ENCODE measurements at places on chromosomes 1 and 21.

DNA sequence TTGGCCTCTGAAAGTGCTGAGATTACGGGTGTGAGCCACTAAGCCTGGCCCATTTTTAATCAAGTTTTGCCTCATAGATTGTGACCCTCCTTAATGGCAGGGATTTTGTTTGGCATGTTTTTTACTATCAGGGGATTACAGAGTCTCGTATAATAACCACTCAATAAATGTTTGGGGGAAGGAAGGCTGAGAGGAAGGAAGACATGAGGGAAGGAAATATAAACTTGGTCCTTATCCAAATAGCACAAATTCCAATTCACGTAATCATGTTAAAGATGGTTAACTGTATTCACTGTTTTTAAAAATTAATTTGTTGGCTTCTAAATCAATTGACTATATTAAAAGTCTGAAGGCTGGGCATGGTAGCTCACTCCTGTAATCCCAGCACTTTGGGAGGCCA lies 30.9 kb upstream of the SERTAD4 start:
- DNase-seq: no peak

DNA sequence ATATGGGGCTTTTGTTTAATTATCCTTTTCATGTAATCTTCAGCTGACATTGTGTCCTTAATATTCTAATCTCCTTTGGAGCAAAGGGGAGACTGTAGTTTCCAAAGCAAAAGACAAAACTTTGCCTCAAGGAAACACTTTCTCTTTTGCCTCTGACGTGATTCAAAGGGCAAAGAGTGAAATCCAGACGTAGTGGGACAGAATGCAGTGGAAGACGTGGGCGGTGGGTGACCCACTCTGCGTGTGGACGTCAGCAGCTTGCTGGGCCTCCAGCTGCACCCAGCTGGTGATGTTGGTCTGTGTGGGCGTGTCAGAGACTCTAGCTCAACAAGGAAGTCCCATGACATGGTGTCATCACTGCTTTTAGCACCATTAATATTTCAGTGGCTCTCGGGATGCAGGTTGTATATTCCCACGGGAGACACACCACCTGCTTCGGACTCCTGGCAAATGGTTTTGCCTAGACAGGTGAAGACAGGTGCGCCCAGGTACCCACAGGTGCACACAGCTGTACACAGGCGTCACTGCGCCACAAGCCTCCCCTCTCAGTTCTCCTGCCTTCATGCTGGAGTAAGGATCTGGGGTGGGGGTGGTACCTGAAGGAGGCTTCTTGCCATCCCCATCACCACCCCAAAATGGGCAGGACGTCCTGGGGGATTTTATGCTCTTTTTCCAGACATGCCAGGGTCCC lies 292.1 kb upstream of the VAMP3 start:
- no peak for DNase-seq

DNA sequence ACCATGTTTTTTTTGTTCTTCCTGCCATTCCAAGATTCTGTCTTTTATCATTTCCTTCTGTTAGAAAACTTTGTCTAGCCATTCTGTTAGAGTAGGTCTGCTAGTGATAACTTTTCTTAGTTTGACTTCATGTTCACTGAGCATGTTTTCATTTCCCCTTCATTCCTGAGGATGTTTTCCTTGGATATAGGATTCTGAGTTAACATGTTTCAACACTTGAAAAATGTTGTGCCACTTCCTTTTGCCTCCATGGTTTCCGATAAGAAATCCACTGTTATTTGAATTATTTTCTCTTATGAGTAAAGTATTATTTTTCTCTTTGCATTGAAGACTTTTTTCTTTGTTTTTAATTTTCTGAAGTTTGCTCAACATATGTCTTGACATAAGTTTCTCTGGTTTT lies 66.7 kb downstream of the ATP1A1 start:
- no peak for DNase-seq

GRCh38 chr1:6106321-6106731 lies 60.6 kb downstream of the KCNAB2 start:
- DNase-seq: no peak

GRCh38 chr1:223378754-223379153 lies 14.5 kb upstream of the CCDC185 start:
- no peak for DNase-seq

DNA sequence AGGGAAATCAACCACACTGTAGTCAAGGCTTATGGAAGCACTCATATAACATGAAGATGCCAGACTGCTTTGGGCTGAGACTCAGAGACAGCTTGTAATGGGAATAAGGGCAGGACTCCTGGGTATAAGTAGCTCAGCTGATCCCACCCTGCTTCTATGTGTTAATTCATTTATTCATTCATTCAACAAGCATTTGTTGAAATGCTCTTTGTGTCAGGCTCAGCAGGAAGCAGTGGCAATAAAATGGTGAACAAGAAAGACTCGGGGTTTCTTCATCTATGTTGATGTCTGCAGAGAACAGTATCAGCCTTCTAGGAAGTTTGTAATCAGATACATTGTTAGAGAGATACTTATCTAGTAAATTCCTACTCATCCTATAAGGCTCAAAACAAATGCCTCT lies 145.5 kb upstream of the DMRTA2 start:
- no peak for DNase-seq

- DNase-seq: no peak
Observed at GRCh38 chr1:15123270-15123669, 30.3 kb upstream of the TMEM51 start.

DNA sequence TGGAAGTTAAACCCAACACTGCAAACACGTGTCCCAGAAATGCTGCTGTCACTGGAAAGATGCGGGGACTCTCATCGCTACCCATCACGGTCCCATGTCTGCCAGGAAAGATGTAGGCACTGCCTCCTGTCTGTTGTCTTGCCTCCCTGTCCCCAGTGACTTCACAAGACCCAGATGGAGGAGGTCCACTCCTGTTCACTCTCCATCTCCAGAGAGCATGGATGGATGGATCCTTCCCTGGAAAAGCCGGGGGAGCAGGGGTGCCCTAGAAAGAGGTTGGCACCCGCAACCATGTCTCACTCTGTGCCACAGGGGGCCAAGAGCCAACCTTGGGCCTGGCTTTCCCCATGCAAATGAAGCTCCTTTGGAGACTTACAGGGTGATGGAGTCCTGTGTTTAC lies 135.5 kb downstream of the GLIS1 start:
- DNase-seq: no peak

DNA sequence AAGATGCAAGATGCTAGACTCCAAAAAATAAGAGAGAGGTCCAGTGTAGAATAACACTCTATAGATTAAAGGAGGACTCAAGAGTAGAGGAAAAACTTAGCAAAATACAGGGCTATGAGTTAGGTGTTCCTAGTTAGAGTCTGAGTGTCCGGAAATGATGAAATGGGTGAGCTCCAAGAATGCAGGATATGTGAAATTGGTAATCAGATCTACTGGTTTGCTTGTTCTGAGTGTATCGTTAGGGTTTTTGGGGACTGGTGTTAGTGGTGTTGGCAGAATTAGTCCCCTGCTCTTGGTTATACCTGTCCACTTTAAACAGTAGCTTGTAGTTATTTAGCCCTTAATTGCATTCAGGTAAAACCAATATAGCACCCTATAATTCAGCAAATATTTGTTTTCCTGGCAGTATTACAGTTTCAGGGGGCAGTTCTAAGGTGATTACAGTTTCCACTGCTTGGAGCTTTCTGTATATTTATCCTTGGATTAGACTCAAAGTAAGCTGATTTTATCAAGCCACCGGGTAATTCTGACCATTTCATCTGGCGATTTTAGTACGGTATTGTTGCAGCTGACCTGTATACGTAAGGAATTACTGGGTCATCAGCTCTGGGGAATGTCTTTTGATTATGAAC lies 332.7 kb downstream of the CHRM3 start:
- DNase-seq: no peak

- no peak for DNase-seq
Observed at GRCh38 chr1:31099293-31100032, 33.9 kb upstream of the PUM1 start.

GRCh38 chr1:226867461-226868054 lies 2.9 kb upstream of the PSEN2 start:
- DNase-seq: peak; percentile 42

DNA sequence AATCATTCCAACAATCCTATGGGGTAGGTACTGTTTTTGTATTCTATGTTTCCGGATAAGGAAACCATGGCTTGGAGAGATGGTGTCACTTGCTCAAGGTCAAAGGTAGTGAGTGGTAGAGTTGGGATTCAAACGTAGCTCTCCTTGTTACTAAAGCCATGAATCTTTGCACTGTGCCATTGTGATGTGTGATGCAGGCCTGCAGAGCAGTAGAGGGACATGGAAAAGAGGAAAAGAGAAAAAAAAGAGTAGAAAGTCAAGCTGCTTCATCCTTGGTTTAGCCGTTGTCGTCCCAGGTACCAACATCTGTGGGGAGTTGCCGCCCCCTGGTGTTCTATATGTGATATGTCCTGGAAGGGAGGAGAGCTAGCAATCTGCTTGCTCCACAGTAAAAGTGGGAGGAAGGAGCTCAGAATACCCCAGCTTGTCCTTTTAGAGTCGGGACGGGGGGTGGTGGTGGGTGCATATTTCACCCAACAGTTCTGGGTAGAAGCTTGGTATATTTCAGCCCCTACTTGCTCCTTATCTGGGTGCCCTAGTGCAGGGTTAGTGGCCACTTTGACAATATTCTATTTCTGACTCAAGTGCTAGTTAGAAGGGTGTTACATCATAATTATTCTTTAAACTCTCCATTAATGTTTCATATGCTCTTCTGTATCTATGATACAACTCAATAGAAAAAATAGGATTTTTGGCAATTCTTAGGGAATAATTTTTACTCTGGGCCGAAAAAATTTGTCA lies 98.4 kb downstream of the EBNA1BP2 start:
- no peak for DNase-seq

DNA sequence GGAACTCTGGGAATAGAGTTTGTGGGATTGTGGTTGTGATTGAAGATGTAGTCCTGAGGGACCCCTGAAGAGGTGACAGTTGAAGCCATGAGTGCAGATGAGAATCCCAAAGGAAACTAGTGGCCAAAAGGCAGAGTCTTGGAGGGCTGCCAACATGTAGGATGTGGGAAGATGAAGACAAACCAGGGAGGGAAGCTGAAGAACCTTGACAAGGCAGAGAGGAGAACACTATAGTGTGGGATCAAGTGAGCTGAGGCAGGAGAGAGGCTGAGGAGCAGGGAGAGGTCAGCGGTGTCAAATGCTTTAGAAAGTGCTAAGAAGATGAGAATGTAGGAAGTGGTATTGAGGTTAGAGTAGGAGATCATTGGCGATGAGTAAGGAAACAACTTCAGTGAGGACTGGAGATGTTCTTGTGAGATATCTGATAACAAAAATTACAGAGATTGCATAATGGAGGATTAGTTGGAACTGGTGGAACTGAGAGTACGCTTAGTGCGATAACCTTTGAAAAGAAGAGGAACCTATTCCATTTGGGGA lies 88.5 kb upstream of the VCAM1 start:
- DNase-seq: no peak

GRCh38 chr21:34213959-34214358 lies 140.6 kb downstream of the MRPS6 start:
- no peak for DNase-seq
